ENCODE measurements at places on chromosomes 2 and 18. TPM values are rescaled to one million over a fixed set of nuclear protein-coding genes. Genes with fewer than 3 reads are reported as not detected.

The WNT10A gene
- total RNA-seq: not detected

The EVA1A gene
- total RNA-seq: 41.2 TPM

The CGREF1 gene
- total RNA-seq: 8.5 TPM

The HOXD1 gene
- 16.6 TPM for total RNA-seq

The ST3GAL5 gene
- 13.4 TPM for total RNA-seq

The CD207 gene
- not detected for total RNA-seq
